WERI-Rb-1 (cell line): ENCODE measurements at places on chromosomes 11 and 22.

DNA sequence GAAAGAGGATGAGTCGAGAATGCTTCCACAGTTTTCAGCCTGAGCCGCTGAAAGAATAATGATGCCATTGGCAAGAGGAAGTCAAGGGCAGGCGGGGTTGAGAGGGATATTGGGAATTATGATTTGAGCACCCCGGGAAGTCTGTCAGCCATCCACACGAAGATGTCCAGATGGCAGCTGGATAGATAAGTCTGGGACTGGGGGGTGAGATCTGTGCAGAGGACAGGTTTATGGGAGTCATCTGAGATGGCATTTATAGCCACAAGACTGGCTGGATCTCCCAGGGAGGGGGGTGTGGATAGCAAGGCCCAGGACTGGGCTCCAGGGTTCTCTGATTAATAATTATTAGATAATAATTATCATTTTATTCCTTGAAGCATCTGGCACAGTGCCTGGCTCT is 5.1 kb upstream of the STIP1 start:
- DNase-seq = peak; percentile 89

DNA sequence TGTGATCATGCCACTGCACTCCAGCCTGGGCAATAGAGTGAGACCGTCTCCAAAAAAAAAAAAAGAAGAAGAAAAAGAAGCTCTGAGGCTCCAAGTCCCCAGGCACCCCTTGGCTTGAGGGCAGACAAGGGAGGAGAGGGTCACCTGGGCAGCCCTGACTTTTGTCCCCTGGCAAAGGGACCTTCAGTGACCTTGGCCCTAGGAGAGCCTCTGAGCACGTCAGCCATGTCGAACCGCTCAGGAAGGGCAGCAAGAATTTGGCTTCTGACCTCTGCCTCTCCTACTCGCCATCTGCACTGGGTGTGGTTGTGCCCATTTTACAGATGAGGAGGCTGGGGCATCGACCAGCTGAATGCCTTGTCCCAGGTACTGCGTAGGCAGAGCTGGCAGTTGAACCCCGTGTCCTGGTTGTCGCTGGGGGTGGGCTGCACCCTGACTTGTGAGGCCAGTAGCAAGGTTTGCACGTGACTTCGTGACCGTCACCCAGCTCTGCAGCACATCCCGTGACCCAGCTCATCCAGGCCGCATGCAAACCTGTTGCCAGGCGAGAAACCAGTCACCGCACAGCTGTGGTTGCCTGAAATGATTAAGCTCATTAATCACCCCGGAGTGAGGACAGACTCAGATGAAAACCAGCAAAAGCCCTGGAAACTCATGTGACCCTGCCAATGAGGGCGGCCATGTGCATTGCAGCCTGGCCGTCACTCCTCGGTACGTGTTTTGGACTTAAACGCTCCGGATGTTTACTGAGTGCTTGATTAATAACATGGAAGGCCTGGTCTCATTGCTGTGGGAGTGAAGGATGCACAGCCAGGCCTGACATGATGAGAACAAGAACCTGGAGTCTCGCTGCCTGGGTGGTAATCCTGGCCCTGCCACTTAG is 47.7 kb upstream of the PPP6R3 start:
- no peak for DNase-seq

DNA sequence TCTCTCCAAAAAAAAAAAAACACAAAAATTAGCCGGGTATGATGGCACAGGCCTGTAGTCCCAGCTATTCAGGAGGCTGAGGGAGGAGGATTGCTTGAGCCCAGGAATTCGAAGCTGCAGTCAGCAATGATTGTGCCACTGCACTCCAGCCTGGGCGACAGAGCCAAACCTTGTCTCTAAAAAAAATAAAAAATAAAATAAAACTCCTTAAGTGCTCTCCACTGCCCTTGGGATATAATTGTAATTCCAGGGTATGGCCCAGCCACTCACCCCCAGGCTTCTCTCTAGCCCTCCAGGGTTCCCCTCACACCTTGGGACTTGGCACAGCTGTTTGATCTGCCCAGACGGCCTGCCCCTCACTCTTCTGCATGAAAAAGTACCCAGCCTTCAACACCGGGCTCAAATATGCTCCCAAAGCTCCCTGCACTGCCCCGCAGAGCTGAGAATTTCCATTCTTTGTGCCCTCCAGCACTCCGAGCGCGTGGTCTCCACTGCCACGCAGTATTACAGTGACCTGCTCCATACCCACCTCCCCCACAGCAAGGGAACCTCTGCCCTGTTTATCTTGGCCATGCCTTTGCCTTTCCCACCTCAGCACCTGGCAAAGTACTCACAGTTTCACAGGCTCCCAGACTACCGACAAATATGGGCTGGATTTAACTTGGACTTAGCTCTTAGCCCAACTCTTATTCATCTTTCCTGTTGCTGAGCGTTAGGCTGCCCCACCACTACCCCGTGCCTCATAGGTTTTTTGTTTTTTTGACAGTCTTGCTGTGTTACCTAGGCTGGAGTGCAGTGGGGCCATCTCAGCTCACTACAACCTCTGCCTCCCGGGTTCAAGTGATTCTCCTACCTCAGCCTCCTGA is 7.6 kb upstream of the FTH1 start:
- DNase-seq = no peak

DNA sequence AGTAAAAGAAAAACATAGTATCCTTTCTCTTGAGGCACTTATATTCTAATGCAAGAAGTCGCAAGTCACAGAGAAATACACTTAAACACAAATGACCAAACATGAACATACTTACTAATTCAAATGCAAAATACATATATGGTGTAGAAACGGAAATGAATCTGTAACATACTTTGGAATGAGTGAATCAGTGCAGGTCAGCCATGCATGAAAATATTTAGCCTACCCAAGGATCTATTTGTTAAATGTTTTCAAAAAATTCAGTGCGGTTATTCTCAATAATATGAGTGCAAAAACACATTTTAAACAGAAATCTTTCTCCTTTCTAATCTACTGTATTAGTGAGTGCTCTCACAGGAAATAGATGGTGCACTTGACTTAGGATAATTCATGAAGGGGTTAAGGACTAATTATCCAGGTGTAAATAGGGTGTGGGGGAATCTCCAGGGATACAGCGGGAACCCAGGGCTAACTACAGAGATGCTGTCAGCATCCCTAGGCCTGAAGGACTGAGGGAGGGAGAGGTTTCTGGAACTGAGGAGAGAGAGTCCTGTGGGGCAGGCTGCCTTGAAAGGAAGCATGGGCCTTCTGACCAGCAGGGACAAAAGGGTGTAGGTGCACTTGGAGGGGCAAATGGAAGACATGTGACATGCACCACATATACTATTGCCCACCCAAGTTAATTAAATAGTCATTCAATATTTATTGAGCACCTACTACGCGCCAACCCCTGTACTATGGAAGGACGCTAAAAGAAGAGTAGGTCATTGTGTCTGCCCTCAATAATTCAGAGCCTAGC is 139.2 kb downstream of the MAML2 start:
- DNase-seq = no peak

DNA sequence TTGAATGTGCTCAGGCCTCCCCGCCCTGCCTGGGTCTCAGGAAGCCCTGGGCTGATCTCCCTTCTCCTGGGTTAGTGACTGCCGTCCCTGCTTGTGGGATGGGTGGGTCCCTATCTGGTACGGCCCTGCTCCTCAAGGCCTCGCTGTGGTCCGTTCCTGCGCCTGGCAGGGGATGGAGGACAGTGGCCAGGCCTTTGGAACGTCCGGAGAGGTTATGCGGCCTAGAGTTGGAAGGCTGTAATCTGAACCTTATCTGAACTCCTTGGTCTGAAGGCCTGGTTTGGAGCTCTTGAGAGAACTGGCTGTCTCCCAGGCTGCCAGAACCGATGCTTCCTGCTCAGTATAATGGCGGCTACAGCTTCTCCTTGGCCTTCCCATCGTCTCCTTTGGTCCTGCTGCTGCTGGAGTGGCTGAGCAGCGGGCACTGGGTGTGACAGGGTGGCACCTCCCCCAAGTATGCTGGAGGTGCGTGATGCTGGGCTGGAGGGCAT is 72.8 kb downstream of the FLI1 start:
- DNase-seq = no peak

DNA sequence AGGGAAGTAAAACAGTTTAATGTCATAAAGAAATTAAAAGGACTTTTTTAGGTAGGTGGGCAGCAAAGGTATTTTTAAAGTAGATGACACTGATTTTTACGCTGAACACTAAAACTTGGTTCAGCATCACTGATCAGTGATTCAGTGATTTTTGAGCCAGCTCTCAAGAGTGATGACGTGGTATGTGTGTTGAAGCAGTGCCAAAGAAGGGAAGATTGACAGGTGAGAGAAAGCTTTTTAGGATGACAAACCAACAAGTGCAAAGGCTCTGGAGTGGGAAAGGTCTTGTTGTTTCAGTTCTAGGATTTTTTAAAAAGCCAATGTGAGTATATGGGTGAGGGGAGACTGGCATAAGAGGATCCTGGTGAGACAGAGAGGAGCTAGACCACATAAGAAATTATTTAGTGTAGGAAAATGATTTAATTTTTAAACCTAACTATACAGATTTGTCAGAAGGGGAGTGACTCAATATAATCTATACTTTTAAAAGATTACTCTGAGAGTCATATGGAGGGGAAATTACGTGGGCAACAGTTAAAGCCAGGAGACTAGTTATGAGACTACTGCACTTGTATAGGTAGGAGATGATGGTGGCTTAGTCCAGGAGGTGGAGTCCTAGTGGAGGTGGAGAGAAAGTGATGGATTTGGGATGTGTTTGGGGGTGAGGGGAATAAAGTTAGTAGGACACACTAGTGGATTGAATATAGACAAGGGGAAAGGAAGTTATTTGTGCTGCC is 17.6 kb upstream of the CALCB start:
- no peak for DNase-seq

- no peak for DNase-seq
These were observed 36.9 kb upstream of the SYT13 start for GRCh38 chr11:45322891-45323600.

GRCh38 chr11:122937983-122938382 is 43.7 kb downstream of the BSX start:
- no peak for DNase-seq

DNA sequence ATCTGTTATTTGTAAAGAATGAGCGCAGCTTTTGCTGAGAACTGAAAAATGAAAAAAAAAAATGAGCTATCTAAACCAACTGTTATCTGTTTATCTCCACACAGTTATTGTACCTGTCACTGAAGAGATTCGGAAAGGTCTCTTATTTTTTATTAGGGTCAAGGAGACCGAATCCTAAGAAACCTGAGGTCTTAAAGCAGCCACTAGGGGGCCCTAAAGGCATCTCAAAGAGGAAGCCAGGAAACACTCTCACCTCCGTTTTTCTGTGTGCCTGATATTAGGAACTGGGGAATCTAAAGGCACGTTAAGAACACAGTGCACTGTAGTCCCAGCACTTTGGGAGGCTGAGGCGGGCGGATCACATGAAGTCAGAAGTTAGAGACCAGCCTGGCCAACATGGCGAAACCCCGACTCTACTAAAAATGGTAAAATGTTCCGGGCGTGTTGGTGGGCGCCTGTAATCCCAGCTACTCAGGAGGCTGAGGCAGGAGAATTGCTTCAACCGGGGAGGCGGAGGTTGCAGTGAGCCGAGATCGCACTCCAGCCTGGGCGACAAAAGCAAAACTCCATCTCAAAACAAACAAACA is 3.5 kb upstream of the LARGE1 start:
- peak; percentile 77 for DNase-seq

DNA sequence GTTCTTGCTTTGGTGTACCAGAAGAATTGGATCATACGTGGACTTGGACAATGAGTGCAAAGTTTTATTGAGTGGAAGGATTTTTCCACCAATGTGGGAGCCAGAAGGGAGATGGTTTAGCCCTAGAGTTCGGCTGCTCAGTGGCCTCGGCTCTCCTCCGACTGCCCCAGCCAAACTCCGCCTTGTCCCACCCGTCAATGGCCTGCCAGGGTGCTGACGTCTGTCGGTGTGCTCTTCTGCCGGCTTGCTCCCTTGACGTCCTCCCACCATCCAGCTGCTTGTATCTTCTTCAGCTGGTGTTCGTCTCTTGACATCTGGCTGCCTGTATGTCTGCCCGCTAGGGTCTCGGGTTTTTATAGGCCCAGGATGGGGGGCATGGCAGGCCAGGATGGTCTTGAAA is 154.8 kb downstream of the APOL5 start:
- DNase-seq = no peak

DNA sequence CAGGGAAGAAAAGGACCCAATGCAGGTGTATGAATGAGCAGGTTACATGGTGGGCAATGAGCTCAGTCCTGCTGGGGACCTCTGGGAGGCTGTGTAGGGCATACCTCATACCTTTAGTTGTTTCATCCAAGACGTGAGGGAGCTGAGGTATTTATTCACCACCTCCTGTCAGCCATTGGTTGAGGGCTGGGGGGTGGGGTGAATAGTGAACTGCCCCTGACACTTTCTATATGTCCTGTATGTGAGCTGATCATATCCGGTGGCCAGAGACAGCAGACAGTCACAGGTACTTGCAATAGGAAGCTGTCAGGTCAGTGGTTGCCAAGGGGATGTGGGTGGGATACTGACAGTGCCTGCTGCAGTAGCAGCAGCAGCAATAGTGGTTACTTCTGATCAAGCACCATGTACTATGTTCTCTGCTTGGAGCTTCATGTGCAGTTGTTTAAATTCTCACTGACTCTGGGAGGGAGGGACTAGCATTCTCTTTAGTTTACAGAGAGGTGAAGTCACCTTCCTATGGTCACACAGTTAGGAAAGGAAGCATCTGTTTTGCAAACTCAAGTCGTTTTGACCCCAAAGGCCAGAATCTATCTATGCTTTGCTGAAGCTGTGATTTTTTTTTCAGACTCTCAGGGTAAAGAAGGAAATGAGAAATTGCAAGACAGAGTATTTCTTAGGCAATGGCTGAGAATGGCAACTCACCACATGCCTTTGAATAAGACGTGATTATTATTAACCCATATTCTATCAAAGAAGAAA is 54.0 kb downstream of the MIAT start:
- DNase-seq = no peak

GRCh38 chr11:15557457-15558230 is 442.9 kb downstream of the INSC start:
- DNase-seq = no peak

DNA sequence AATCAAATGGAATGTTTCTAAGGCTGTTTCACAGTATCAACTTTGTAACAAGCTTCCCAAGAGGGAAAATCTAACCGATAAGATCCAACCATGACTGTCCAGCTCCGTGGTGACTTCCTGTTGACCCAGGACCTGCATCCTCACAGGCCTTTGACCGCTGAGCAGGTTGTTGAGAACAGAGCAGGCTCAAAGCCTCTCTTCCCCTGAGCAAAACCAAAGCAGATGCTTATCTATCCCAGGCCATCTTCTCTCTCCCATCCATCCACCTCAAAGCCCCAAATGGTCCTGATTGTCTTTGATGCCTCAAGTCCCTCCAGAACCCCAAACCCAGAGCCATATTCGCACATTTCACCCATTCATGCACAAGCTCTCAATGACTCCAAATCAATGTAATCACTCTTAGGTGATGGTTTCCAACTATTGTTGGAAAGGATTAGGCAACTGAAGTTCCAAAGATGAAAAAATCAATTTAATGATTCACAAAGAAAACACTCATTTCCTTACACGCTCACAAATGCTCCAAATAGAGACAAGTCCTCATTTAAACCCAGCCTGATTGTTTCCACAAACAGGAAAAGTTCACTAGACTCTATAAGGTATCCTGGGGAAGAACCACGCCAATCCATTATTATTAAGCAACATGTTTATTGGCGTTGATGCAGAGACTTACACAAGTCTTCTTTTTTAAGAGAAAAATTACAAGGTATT is 48.7 kb downstream of the C11orf58 start:
- no peak for DNase-seq
